ENCODE measurements at places on chromosomes 3 and 15.

DNA sequence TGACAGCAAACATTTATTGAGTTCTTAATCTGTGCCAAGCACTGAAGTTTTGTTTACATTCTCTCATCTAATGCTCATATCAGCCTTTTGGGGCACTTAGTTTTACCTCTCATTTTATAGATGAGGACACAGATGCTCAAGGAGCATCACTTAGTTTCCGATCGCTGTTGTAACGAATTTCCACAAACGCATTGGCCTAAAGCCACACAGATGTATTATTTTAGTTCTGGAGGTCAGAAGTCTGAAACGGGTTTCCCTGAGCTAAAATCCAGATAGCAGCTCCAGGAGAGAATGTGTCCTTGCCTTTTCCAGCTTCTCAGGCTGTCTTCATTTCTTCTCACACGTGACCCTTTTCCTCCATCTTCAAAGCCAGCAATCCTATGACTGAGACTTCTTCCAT lies 11.1 kb downstream of the SEMA6D start:
- DNase-seq: no peak

GRCh38 chr3:16374047-16374934 lies 109.3 kb downstream of the OXNAD1 start:
- DNase-seq: peak; percentile 74

GRCh38 chr15:23564821-23565394 lies 566 bp upstream of the MKRN3 start:
- DNase-seq: no peak

- no peak for DNase-seq
Measured at GRCh38 chr3:129777806-129778205, 115.7 kb downstream of the TMCC1 start.

- no peak for DNase-seq
Measured at GRCh38 chr15:98067339-98067738, 106.8 kb downstream of the ARRDC4 start.

GRCh38 chr3:189237526-189237925 lies 65.8 kb downstream of the TPRG1 start:
- DNase-seq: no peak

DNA sequence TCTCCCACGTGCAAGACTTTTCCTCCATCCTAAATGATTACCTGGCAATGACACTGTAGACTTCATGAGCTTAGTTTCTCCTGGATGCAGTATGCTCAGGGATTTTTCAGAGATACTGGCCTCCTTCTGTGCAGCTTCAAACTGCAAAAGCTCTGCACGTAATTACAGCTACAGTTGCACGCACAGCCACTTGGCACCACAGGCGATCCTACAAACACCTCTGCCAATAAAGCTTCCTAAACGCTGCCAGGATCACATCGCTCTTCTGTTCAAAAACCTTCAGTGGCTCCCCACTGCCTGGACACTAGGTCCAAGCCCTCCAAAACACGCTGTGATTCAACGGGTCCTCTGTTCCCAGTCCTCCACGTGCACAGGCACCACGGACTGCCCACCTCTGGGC lies 49.5 kb downstream of the NUP210 start:
- DNase-seq: no peak

DNA sequence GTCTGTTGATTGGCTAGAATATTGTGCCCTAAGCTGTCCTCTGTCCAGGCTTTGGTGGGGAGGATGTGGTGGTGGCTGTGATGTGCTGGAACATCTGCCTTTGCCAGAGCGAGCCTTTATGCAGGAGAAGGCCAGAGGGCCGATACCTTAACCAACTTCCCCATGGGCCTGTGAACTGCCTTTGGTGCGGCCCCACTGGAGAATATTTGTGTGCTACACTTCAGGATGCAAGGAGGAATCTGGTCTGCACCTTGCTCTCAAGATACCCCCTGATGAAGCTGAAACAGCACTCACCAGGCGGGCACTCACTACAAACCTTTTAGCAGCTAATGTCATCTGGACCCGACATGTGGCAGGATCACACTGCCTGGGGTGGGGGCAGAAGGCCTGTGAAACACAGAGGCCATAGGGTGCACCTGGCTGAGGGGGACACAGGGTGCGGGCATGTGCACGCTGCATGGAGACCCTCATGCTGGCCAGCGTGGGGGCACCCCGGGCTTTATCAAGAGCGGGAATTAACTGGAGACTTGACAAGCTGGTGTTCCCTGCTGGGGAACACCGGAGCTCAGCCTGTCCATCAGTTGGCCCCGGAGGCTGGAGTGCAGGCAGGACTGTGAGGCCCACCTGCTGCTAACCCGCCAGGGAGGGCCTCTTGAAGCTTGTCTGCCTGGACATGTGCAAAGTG lies 16.4 kb downstream of the PRR23E start:
- DNase-seq: no peak

- DNase-seq: peak; percentile 87
Measured at GRCh38 chr15:44710236-44711095, 657 bp downstream of the PATL2 start.

DNA sequence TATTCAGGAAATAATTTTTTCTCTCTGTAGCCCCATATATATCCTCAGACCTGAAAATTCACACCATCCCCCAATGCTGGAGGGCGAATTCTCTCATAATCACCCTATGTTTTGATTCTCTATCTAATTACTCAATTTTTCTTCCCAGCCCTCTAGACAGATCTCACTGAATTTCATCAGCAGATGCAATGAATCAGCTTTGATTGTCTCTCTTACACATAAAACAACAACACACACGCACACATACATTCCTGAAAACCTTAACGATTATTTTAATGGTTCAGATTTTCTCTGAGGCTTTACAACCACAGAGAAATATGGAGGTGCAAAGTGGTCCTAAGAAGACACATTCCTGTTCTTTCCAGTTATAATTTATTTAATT lies 11.1 kb downstream of the RBMS3 start:
- DNase-seq: no peak

- no peak for DNase-seq
Measured at GRCh38 chr3:43290956-43291355, 4.6 kb downstream of the SNRK start.

GRCh38 chr3:25182794-25183193 lies 245.3 kb upstream of the RARB start:
- no peak for DNase-seq

DNA sequence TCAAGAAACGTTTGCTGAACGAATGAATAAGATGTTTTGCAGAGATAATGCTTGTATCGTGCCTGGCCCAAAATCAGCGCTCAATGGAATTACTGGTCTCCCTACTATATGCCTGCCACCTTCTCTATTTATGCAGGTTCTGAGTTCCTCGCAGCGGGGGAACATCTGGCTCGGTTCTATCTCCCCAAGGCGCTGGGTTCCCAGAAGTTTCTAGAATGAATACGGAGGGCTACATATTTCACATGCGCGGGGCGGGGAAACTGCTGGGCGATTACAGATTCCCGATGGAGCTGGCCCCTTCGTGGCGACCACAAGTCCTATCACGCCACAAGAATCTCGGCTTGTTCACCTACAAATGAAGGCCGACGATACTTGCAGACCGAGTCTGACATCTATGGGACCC lies 411 bp upstream of the EIF2B5 start:
- peak; percentile 76 for DNase-seq

GRCh38 chr3:114764056-114764492 lies 383.0 kb downstream of the ZBTB20 start:
- DNase-seq: no peak

- no peak for DNase-seq
Measured at GRCh38 chr3:128316481-128316891, 150.2 kb downstream of the DNAJB8 start.

DNA sequence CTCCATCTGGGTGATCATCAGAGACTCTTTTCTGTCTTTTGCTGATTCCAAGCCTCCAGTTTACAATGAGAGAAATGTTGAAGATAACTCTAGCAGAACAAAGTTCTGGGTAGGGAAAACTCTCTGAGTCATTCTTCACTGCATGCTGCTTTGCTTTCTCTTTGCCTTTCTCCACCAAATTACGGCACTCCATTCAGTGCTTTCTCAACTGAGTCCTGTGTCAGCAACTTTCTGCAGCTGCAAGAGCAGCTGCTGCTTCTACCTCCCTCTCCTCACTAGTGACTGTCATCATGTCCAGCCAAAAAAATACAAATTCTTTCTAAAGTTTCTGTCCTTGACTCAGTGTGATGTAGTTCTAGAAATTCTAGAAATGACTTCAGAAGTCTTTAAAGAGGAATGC lies 953.8 kb downstream of the IGSF11 start:
- no peak for DNase-seq

Measured in Karpas-422 (cell line).